ENCODE measurements at places on chromosomes 11 and 22.

- DNase-seq, result no peak
Measured at GRCh38 chr11:84408946-84409411, 1122.8 kb upstream of the CCDC90B start.

- DNase-seq, result no peak
Measured at GRCh38 chr11:69484427-69485259, 3.2 kb downstream of the LINC01488 start.

- DNase-seq, result peak; percentile 11
Measured at GRCh38 chr22:29524442-29525191, 28.9 kb downstream of the THOC5 start.

DNA sequence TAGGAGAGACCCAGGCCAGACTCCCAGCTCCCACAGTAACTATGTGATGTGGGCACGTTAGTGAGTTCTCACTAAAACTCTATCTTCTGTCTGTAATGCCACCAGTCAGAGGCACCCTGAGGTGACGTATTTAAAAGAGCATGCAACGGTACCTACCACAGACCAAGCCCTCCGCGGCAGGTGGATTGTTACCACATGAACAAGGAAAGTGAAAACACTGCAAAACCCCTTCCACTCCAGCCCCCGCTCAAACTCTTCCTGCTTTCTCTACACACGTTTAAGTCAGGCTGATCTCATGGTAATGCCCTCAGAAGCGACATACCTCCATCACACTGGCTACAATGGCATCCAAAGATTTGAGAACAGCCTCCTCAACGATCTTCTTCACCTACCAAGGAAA, 36.7 kb downstream of the SERPIND1 start:
- no peak for DNase-seq

- no peak for DNase-seq
Measured at GRCh38 chr22:30875481-30876215, 92.9 kb downstream of the MORC2 start.

DNA sequence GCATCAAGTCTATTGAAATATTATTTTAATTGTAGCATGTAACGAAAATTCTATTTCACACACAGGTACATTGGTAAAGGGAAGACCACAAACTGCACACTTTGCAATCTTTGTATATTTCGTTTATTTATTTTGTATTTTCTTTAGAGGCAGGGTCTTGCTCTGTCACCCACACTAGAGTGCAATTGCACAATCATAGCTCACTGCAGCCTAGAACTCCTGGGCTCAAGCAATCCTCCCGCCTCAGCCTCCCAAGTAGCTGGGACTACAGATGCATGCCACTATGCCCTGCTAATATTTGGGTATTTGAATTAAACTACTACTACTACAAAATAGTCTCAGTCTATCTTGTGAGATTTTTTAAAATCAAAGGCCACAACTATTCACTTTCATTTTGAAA, 42.7 kb downstream of the GAB2 start:
- no peak for DNase-seq

- no peak for DNase-seq
Measured at GRCh38 chr11:46410021-46410420, 18.4 kb upstream of the CHRM4 start.

- no peak for DNase-seq
Measured at GRCh38 chr11:130301002-130301401, 13.7 kb downstream of the ZBTB44 start.
